Fibroblast of skin of right quadriceps (primary cell): ENCODE measurements at places on chromosomes 4 and X.

DNA sequence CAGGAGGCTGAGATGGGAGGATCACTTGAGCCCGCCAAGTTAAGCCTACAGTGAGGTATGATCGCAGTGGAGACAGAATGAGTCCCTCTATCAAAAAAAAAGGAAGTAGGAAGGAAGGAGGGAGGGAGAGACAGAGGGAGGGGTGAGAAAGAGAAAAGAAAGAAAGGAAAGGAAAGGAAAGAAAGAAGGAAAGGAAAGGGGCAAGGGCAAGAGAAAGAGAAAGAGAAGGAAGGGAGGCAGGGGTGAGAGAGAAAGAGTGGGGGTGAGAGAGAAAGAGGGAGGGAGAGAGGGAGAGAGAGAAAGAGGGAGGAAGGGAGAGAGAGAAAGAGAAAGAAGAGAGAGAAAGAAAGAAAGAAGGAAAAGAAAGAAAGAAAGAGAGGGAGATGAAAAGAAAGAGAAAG is 13.2 kb downstream of the ELF2 start:
- no peak for DNase-seq

- peak; percentile 98 for DNase-seq
These were observed 215.0 kb upstream of the GIMD1 start for GRCh38 chr4:106583567-106583966.

- no peak for DNase-seq
These were observed 420.6 kb downstream of the SPRY1 start for GRCh38 chr4:123817025-123817688.

- DNase-seq: no peak
These were observed 113.0 kb upstream of the MSX1 start for GRCh38 chr4:4746444-4746843.

- DNase-seq: no peak
These were observed 62.9 kb downstream of the BRCC3 start for GRCh38 chrX:155134255-155134654.

GRCh38 chr4:142846108-142846728 is at the start of gene INPP4B:
TSS of gene INPP4B (minus strand) at chr4:142846301.
- DNase-seq: peak; percentile 63

- no peak for DNase-seq
These were observed 300.5 kb downstream of the TRIML1 start for GRCh38 chr4:188439641-188440311.

GRCh38 chr4:8939160-8939839 is 67.7 kb upstream of the HMX1 start:
- no peak for DNase-seq

DNA sequence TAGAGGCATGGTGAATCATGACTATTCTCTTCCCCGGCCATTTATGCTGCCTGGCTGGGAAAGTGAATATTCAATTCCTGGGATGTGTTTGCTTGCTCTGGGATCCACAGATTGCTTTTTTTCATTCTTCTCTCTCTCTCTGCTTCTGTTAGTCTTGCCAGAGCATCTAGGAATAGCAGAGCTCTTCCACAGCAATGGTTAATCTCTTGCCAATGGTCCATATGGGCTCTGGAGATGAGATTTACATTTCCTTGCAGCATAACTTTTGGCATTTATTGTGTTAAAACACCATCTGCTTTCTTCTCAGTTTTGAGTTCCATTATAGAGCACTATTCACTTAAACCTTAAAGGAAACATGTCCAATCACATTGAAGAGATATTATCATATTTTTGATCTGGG is 59.2 kb upstream of the GUCY1A1 start:
- DNase-seq: no peak

GRCh38 chr4:27318740-27319139 is 458.1 kb downstream of the STIM2 start:
- peak; percentile 54 for DNase-seq

GRCh38 chrX:19579485-19579884 is 64.2 kb upstream of the MAP3K15 start:
- DNase-seq: peak; percentile 61

DNA sequence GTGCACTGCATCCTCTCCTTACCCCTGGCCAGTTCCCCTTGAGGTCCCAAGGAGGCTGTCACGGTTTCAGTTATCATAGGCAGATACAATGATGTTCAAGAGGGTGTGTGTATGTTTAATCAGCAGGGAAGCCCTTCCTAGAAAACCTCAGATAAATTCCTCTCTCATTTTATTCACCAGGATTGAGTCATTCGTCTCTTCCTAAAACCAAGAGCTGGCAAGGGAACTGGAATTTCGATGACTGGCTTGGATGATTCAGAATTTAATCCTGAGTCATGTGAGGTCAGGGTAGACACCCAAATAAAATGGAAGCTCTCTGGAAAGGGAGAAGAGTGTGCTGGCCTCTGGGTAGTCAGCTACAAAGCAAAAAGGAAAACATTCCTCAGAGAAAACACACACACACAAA is 106.2 kb upstream of the RAPGEF2 start:
- peak; percentile 98 for DNase-seq

GRCh38 chr4:52076731-52077130 is 25.6 kb downstream of the SPATA18 start:
- DNase-seq: peak; percentile 13

DNA sequence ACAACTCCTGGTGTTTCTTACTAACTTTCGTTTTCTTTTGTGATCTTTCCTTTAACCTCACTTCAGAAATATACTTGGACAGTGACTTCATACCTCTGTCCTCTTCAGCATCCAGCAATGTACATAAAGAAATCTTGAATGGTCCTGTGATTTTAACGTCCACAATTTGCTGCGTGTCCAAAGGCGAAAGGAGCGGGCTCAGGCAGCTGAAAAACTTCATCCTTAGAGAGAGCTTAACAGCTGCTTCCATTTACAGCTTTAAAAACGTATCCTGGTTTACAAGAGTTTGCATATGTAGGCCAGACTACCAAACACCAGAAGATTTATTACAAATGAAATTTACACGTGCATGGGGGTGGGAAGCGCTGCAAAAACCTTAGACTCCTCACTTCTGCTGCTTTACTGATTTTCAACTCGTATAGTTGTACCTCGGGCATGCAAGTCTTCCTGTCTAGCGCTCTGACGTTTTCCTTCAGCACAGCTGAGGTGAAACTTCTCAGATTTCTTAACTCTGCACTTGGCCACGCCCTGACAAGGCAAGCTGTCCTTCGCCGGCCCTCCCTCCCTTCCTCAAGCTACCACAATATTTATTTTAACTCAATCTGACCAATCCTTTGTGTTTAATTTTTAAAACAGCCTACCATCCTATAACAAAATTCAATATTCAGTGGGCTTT is 406.4 kb downstream of the FAM47A start:
- DNase-seq: peak; percentile 1

GRCh38 chr4:99248714-99249113 is 29.7 kb upstream of the ADH6 start:
- peak; percentile 8 for DNase-seq

DNA sequence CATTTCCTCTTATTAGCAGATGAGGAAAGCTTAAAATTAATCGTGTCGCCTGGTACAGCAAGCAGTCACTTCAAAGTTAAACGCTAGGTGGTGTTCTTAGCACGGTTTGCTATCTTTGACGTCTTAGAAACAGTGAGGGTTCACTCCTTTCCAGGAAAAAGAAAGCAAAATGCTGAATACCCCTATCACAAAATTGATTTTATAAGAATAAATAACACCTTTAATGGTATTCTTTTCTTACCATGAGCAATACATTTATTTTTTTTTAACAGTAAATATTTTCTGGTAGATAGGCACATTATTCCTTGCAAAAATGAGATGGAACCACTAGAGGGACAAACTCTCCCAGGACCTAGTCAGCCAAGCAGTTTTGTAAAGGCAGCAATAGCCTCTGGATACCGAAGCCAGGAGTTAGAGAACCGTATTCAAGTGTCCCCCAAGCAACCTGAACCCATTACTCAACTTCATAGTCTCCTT is 153.9 kb downstream of the KDR start:
- peak; percentile 51 for DNase-seq

- DNase-seq: no peak
These were observed 6.8 kb upstream of the VSIG4 start for GRCh38 chrX:66046612-66047235.

DNA sequence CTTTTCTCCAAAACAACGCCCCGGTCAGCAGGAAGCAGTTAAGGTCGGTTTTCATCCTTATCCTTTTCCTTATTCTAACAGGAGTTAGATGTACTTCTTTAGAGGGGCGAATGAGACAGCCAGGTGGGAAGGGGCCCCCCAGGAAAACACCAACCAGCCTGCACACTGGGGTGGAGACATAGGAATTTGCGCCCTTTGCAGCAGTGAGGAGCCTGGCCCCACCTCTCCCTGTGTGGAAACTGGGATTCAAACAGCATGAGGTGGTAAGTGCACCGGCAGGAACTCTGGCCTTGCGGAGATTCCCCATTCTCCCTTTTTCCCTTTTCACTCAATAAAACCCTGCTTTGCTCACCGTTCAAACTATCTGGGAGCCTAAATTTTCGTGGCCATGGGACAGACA is 8.0 kb upstream of the FAM47C start:
- no peak for DNase-seq

- DNase-seq: no peak
These were observed 9.3 kb downstream of the SPATA4 start for GRCh38 chr4:176186067-176186466.

GRCh38 chrX:121103381-121103780 is 56.0 kb downstream of the GLUD2 start:
- DNase-seq: peak; percentile 1

DNA sequence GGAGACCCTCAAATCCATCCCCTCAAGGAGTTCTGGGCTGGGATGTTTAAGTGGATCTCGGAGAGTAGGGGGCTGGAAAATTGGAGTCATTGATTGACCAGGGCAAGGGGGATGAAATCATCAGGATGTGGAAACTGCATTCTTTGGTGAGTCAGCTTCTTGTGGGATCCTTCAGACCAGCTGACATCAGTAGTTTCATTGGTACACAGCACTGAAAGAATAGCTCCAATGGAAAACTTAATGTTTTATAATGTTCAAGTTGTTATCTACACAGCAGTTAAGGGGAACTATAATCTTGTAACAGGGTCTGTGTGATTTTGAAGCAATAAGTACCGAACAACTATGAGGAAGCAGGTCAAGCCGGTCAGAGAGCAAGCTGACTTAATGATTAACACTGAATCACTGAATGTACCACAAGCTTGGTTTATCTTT is 506.1 kb downstream of the RPA4 start:
- peak; percentile 74 for DNase-seq
